H7 (cell line): ENCODE measurements at places on chromosomes 12 and 14.

DNA sequence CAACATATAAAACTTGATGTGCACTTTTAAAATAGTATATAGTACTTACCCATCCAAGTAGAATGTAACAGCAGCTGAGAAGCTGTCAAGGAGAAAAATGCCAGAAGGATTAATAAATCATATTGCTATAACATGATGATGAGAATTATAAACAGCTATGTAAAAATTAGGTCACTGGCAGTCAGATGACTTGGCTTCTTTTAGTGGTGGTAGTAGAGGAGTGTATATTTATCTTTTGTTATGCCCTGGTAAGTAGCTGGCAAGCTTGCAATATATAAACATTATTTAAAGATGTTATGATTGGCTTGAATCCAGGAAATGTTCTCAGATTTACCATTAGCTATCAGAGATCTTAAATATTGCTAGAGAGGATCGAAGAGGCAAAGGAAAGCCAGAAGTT is 471.0 kb upstream of the MGAT4C start:
- DNase-seq = no peak

GRCh38 chr12:5267603-5268423 is 164.1 kb upstream of the NTF3 start:
- no peak for DNase-seq

DNA sequence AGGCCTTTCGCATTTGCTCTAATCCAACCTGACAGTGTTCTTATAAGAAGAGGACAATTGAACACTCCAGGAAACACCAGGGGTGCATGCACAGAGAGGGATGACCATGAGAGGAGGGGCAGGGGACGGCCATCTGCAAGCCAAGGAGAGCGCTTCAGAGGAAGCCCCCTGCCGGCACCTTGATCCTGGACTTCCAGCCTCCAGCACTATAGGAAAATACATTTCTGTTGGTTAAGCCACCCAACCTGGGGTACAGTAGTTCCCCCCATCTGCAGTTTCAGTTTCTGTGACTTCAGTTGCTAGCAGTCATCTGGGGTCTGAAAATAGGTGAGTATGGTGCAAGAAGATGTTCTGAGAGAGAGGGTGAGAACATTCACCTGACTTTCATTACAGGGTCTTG is 64.7 kb downstream of the CLMN start:
- no peak for DNase-seq

DNA sequence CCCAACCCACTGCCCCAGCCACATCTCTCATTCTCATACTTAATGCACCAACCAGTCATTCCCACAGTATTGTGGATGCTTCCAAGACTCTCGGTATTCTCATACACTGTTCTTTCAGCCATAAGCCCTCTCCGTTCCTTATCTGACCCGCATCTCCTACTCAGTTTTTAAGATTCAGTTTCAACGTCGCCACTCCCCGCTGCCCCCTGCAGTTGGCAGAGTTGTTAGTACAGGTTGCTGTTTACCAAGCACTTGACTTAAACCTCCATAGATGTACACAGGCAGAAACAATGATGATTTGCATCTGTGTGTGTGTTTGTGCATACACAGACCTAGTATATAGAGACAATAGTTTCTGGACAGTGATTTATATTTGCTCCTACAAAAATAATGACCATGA is 40.2 kb downstream of the PAH start:
- DNase-seq = peak; percentile 31

GRCh38 chr12:13144266-13144828 is 40.9 kb upstream of the GSG1 start:
- DNase-seq = no peak

GRCh38 chr14:102507081-102507856 is 2.3 kb downstream of the ANKRD9 start:
- peak; percentile 66 for DNase-seq

GRCh38 chr12:79826267-79827128 is 108.4 kb downstream of the PPP1R12A start:
- DNase-seq = no peak

- no peak for DNase-seq
These were observed 2.6 kb downstream of the NPC2 start for GRCh38 chr14:74490486-74490885.

DNA sequence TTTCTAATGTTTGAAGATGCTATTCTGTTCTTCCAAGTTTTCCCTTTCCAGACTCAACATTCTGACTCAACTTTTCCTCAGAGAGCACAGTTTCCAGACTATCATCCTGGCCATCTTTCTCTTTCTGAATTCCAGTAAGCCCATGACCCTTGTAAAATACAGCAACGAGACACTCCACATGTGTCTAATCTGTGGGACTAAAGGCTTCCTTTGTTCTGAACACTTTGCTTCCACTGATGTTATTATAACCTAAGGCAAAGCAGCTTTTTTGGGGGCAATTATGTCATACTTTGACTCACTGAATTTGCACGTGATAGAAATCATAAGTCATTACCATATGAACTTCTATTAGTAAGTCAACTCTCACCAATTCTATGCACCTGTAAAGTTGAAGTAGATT is 6.3 kb upstream of the ART4 start:
- DNase-seq = no peak

DNA sequence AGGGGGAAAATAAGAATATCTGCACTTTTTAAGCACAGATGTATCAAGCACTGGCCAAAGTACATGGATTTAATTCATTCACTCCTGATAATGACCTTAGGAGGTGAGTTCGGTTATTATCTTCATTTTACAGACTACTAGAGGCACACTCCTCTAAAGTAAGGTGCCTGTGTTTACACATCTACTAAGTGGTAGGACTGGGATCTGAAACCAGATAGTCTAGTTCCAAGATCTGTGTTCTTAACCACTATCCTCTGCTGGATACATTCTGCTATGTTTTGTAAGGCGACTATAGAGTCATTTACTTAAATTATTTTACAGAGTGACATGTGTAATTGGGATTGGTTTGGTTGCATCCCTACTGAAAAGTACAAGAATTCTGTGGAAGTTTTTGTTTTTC is 175.3 kb downstream of the ESR2 start:
- DNase-seq = no peak

GRCh38 chr12:25256826-25257225 is 6.1 kb upstream of the KRAS start:
- no peak for DNase-seq

DNA sequence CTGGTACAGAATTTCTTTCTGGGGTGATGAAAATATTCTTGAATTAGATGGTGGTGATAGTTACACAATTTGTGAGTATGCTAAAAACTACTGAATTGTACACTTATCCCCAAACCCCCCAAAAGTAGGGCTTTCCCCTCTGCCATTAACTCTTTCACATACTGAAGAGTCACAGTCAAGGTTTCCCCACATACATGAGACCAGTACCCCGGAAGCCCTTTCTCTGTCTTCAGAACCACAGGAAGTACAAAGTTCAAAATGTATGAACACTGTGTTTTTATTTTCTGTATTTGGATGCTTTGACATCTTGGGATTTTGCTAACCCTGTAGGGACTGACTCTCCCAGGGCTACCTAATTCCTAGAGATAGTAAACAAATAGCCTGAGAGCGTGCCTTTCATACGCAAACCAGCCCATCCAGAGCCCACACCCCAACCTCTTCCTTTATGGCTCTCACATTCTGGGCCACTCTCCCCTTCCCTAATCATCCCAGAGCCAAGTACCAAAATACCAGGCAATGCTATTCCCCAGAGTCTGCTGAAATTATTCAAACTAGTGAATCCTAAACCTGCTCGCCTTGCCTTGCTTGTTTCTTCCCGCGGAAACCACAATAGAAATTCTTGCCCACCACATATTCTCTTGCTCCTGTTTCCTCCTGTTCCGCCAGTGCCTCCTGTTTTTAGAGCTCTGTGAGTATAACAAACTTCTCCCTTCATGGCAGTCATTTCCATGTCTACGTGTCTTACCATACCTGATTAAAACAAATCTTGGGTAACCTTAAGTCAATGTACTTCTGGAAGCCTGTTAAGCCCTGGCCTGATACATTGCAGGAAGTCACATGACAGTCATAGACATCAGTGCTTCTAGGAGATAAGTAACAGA is 524.8 kb downstream of the FUT8 start:
- DNase-seq = peak; percentile 24

- DNase-seq = no peak
These were observed 28.2 kb downstream of the TSPAN19 start for GRCh38 chr12:85007836-85008235.

DNA sequence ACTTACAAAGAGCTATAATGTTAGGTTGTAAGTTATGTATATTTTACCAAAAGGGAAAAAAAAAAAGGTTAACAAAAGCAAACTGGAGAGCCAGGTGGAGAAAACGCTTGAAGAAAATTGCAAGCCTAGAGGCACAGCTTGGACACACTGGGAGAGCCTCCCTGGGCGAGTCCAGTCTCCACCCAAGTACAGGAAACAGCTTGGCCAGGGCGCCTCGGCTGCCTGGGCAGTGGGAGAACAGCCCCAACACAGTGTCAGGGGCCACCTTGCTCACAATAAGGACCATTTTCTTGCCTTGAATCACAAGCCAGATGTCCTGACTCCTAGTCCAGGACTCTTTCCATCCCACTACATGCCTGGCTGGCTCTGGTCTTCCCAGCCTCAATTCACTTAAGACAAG is 33.3 kb downstream of the TTC7B start:
- no peak for DNase-seq

DNA sequence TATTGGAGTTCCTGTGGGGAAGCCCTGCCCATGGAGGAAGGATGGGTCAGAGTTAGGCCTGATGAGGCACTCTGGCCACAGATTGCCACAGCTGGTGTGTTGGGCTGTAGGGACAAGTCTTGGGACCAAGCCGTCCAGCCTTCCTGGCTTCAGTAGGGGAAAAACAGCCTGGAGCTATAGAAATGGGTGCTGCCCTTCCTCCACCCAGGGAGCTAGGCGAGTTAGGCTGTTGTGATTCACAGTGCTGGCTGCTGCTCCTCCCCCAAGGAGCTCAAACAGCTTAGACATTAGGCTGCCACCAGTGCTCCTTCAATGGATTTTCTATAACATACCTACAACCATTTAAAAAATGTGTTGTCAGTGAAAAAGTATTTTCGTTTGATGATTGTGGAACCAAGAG is 274.3 kb downstream of the RPL10L start:
- DNase-seq = no peak

DNA sequence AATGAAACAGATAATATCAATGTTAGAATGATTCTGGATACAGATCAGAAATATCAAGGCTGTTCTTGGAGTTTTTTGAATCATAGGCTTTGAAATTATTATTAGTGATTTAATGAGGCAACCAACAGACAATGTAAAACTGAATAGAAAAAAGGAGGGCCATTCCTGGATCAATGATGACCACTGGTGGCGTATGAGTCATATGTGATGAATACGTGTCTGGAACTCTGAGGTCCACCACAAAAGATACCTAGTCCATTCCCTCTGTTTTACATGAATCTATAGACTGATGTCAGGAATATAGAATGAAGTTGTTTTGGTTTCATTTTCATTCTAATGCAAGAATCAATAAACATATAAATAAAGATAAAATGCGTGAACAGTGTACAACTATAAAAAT is 78.3 kb upstream of the RTL1 start:
- no peak for DNase-seq

DNA sequence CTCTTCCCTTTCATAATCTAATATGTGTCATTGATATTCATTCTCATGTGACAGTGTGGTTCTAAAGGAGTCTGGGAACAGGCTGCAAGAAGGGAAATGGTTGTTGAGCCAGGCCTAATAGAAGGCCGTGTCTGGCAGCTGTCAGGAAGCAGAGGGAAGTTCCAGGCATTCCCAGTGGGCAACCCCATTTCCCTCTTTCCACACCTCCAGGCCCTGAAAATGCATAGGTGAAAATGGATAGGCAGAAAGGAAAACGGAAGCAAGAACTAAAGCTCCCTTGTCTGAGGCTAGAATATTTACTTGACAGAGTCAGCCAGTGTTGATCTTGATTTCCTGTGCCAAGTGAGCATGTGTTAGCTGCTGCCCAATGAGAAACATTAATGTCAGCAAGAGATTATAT is 97.7 kb downstream of the PPM1A start:
- no peak for DNase-seq

- no peak for DNase-seq
These were observed 9.9 kb downstream of the PITPNM2 start for GRCh38 chr12:123140676-123141614.

DNA sequence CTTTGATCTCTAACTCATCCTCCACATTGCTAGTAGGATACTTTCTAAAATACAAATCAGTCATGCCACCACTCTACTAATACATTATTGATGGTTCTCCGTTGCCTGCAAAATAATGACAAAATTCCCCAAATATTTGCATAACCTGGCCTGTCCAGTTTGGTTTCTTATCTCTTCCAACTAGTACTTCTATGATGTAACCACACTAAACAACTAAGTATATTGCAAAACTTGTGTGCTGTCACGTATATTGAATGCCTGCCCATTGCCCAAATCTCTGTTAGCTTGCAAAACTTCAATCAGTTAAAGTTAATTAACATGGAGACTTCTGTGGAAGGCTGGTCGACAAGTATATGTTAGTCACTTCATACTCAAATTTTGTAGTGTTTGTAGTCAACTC is 6.5 kb downstream of the OR6C74 start:
- DNase-seq = no peak

DNA sequence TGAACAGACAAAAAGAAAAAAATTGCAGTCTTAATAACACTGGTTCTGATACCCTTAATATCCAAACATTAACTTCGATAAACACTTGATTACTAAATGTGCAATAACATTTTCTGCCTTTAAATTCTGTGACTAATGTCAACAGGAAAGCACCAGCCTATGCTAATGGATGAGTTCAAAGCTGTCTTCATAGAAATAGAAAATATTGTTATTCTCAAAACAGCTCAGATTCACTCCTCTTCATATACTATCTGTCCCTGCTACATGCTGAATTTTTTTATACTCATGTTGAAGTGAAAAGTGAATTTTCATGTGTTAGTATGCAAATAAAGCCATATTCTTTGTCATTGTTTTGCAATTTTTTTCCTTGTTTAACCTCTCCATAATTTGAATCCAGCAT is 13.9 kb downstream of the TAS2R43 start:
- no peak for DNase-seq

GRCh38 chr12:23564451-23565152 is 384.9 kb downstream of the SOX5 start:
- no peak for DNase-seq

DNA sequence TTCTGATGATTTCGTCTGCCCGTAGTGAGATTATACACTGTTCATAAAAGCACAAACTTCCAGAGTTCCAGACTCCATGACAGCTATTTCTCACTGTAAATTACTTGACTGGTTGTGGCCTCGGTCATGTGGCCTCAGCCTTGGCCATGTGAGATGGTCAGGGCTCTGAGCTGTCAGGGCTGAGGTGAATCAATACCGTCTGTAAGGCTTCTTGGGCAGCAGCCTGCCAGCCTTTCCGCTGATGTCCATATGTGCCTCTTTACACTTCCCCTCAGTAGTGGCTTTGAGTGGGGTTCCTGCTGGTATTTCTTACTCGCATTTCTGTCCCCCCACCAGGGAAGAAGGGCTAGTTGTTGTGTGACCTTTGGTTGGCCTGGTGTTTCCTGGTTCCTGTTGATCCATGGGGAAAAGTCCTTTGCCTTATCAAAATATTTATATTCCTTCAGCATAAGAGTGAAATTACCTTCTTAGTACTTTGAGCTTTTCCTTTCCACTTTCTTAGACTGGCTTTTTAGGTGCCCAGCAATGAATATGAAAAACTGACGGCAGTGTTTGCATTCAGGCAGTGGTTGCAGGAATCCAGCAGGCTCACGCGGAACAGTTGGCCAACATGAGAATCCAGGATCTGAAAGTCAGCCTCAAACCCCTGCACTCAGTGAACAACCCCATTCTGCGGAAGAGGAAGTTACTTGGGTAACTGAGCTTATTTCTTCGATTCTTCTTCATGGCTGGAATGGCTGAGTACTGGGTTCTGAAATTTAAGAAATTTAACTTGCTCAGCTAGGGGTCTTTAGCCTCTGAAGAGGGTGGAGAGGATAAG is 46.1 kb downstream of the MAPKAPK5 start:
- DNase-seq = no peak

GRCh38 chr14:75260025-75260763 is 18.4 kb upstream of the FOS start:
- DNase-seq = no peak
